Amniotic epithelial cell (primary cell): ENCODE measurements at places on chromosomes 16 and 17.
A peak's percentile ranks its signal among the peaks of the same experiment; 100 is the strongest.

DNA sequence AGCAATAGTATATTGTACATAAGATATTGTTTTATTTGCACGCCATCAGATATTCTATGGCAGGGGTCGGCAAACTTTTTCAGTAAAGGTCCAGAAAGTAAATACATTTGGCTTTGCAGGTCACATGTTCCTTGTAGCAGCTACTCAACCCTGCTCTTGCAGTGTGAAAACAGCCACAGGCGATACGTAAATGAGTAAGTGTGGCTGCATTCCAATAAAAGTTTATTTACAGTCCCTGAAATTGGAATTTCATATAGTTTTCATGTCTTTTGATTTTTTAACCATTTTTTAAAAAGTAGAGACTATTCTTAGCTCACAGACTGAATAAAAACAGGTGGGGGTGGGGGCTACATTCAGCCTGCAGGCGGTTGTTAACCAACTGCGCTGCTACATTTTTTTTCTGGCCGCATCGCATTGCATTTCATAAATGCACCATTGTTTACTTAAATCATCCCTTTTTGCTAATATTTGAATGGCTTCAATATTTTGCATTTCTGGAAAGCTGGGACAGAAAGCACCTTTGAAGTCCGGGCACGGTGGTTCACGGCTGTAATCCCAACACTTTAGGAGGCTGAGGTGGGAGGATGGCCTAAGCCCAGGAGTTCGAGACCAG is 50.5 kb upstream of the HAPSTR1 start:
- DNase-seq = no peak

DNA sequence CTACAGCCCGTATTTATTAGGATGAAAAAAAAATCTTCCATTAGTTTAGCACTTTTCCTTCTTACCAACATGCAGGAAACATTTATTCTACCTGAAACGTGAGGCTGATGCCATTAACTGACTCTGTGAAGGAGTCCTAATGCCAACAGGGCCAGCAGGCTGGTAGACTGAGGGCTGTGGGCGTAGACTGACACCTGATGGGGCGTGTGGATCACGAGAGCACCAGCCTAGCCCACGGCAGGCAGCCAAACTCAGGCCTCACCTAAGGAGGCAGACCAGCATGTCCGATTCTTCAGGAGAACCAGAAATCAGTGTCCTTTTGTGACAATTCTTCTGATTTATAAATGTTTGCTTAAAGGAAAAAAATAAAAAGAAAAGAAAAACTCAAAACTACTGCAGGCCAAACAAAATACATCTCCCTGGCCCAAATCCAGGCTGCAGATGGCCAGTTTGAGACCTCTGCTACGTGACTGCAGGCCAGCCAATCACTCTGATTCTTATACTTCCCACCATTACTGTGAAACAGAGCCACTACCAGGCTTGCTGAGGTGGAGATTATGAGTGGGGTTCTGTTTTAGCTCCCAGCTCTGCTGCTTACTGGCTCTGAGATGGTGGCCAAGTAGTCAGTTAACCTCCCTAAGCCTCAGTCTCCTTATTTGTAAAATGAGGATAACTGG is 66.5 kb downstream of the GNAO1 start:
- no peak for DNase-seq

- no peak for DNase-seq
Measured at GRCh38 chr16:53043986-53044601, 8.6 kb downstream of the CHD9NB start.

DNA sequence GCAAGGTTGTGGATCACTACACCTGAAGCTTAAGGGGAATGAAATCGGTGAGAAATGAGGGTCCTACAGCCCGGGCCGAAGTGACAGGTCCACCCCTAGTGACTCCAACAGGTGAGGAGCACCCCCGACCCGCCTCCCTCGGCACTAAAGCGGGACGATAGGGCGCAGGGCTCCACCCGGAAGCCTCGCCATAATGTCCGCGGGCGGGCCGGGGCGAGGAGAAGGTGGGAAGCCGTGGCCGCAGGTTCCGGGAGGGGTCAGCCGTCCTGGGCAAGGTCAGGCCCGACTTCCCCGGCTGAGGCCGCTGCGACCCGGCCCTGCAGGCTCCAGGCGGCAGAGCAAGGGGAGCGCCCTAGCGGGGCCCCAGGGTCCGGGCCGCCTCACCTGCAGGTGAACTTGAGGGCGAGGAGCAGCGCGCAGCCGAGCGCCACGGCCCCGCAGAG is 543 bp downstream of the TXNDC11 start:
- DNase-seq = no peak

- DNase-seq = no peak
Measured at GRCh38 chr16:85984231-85984880, 85.4 kb downstream of the IRF8 start.

GRCh38 chr16:8686031-8686621 is 11.7 kb downstream of the ABAT start:
- no peak for DNase-seq

DNA sequence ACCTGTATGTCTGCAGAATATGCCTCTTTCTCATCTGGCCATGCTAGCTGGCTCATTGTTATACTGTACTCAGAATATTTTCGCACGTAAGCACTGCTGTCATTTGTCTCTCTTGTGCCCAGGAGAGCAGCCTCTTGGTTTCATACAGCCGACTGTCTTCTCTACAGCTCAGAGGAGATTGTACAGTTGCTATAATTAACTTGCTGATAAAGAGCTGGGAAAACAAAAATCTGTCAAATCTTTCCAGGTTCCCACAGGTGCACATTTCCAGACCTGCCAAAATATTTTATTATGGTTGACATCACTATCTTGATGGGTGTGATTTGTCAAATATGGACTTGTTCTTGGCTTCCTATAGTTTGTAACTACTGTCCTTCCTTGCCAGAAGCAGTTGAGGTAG is 122.7 kb downstream of the FTO start:
- DNase-seq = no peak

GRCh38 chr17:35936063-35936462 is 5.5 kb upstream of the RDM1 start:
- DNase-seq = no peak

GRCh38 chr17:82235775-82236141 is 6.9 kb downstream of the SLC16A3 start:
- DNase-seq = peak; percentile 68

DNA sequence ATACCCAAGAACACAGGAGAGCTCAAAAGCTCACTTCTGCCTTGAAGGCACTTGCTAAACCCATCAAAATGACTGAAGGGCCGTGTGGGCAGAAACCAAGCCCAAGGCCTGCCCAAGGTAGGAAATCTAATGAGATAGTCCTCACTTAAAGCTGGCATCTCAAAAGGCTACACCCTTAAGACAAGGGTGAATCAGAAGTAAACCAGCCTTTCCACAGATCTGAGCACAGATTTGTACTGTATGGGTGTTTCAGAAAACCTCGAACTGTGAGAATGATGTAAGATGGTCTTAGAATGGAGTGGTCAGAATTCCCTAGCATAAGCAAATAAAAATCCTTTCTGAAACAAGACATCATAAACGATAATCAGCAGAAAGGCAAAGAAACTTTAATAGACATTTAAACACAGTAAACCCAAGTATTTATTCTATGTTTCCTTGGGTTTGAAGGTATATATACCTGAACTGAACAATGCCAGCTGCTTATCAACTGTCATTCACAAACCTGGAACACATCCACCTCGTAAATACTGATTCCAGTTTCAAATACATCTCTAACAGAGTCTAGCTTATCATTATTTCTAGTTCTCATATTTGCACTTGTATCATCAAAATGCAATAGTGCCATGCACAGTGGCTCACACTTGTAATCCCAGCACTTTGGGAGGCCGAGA is 37.8 kb downstream of the GLG1 start:
- DNase-seq = peak; percentile 69

DNA sequence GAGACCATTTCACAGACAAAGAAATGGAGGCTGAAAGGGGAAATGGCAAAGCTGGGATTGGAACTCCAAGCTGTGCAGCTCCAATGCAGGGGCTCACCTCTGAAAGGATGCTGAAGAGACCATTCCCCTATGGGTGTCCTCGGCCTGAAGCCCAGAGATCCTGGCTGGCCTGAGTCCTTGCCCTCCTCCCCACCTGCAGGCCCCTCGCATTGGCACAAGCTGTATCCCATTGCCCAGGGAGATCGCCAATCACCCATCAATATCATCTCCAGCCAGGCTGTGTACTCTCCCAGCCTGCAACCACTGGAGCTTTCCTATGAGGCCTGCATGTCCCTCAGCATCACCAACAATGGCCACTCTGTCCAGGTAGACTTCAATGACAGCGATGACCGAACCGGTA is 2.6 kb downstream of the CA7 start:
- DNase-seq = no peak

DNA sequence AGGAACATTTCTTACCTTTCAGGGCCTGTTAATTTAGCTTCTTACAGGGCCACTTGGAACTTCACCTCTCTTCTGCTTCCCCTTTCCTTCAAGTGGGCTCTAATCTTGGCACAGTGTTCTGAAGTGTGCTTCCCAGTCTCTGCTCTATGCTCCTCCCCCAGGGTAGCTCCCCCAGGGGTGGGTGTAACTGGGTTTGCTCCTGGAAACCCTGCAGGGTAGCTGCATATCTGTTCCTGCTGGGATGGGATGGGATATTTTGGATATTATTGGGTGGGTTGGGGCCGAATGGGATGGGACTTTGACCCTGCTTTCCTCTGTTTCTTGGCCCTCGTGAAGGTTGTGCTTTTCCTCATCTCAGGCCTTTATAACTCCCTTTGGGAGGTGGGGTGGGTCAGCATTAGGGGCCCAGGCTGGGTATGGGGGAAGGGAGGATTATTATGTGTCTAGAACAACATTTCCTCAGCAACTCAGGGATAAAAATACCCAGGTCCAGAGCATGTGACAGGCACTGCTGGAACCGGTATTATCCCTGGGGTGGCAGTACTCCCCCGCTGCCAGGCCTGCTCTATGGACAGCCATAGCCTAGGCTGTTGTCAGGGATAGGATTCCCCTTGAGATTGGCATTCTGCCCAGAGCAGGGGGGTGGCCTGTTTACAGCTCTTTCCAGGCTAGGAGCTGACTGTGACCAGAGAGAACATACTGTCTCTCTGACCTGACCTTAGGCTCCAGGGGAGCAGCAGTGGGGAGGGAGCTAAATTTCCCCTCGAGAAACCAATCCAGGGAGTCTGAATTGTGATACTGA is 5.0 kb downstream of the NFE2L1 start:
- DNase-seq = peak; percentile 80

DNA sequence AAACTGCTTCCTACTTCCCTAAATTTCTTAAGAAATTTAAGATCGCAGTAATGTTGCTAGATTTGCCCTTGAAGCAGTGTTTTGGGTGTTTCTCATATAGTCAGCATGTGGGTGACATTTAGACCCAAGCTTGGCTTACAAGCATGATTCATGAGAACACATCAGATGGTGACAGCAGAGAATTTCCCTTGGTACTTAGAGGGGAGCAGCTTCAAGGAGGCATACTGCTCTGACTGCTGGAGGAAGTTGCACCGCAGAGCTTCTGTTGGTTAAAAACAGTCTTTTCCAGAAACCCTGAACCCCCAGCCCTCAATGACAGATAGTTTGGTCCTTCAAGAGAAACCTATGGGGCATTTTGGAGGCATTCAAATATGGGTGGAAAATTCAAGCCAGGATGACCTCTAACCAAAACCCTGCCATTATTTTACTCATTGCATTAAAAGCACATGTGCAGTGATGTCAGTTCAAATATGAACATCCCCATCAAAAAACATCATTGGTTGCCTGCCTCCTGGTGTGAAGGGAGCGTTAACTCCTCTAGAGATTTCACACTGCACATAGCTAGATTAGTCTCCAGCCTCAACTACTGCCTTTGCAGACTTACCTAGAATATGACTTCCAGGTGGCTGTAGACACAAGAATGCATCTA is 201.5 kb upstream of the CACNG5 start:
- DNase-seq = peak; percentile 27

GRCh38 chr16:31113121-31114120 is 4.0 kb upstream of the KAT8 start:
- DNase-seq = no peak

- DNase-seq = no peak
Measured at GRCh38 chr16:3641801-3642396, 12.6 kb upstream of the DNASE1 start.

- DNase-seq = no peak
Measured at GRCh38 chr17:72175787-72176515, 55.1 kb downstream of the SOX9 start.

- peak; percentile 65 for DNase-seq
Measured at GRCh38 chr16:4938683-4939030, 1.7 kb upstream of the PPL start.

- no peak for DNase-seq
Measured at GRCh38 chr17:62597150-62597549, 30.3 kb upstream of the MRC2 start.

GRCh38 chr16:8923199-8923598 is 40.5 kb downstream of the USP7 start:
- DNase-seq = no peak

DNA sequence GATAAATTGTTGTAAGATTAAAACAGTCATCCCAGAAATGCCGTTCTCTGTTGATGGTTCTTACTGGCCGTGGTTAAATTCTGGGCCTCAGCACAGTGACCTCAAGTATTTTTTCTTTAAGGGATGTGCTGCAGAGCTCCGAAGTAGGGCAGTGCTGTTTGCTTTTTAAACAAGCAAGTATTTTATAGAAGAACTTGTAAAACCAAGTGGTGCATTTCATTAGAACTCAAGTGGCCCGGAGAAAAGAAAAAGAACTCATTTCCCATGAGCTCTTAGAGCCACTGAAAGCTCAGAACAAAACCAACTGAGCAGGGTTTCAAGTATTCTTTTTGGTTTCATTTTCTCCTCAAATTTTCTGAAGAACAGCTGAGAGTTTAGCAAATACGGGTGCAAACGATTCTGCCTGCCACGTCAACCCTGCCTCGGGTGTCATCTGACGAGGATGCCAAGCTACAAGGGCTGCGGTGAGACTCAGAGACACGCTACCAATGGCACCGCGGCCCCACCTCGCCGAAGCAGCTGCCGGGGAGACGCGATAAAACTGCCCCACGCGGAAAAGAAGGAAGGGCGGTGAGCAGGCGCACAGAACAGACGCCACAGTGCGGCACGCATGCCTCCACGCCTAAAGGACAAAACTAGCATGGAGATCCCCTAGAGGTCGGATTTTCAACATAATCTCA is 6.3 kb downstream of the LMF1 start:
- no peak for DNase-seq

- DNase-seq = peak; percentile 67
Measured at GRCh38 chr17:54891176-54891821, 9.4 kb upstream of the TOM1L1 start.

DNA sequence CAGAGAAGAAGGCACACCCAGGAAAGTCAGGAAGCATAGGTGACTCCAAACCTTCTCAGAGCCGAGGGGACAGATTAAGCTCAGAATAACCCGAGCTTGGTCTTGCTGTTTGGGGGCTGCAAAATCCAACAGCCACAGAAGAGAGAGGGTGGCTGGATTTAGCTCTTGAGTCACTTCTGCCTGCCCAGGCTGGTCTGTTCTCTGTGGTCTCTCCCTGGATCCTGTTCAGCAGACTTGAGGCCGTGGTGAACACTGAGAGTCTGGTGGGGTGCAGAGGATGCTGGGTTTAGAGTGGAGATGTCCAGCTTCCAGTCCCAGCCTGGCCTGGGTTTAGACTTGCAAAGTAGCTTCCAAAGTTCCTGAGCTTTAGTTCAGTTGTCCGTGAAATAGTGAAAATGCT is 8.8 kb downstream of the SLC26A11 start:
- no peak for DNase-seq
